ENCODE measurements at places on chromosomes 11 and 22. TPM values are rescaled to one million over a fixed set of nuclear protein-coding genes. Genes with fewer than 3 reads are reported as not detected.

The MAPK12 gene
- 6.5 TPM for total RNA-seq

The PAX6 gene
- not detected for total RNA-seq

The SCN3B gene
- not detected for total RNA-seq

The DDI1 gene
- not detected for total RNA-seq

The MPST gene
- 19.5 TPM for total RNA-seq
